IgD-negative memory B cell (primary cell): ENCODE measurements at places on chromosomes 3 and 15. TPM values are rescaled to one million over a fixed set of nuclear protein-coding genes. Genes with fewer than 3 reads are reported as not detected.

The RASGRP1 gene
- polyA plus RNA-seq, result 32.6 TPM

The MBD4 gene
- polyA plus RNA-seq, result 123 TPM

The EXD1 gene
- not detected for polyA plus RNA-seq

The SAMMSON gene
- polyA plus RNA-seq, result not detected

The CCDC54 gene
- polyA plus RNA-seq, result not detected

The PRR20G gene
- polyA plus RNA-seq, result not detected
